Activated naive CD4-positive, alpha-beta T cell treated with anti-CD3 and anti-CD28 coated beads, Interleukin-2, amount 10 ng/mL, durations not matched to agents 7 days and 5 days (primary cell): ENCODE measurements at places on chromosomes 1 and 21.

DNA sequence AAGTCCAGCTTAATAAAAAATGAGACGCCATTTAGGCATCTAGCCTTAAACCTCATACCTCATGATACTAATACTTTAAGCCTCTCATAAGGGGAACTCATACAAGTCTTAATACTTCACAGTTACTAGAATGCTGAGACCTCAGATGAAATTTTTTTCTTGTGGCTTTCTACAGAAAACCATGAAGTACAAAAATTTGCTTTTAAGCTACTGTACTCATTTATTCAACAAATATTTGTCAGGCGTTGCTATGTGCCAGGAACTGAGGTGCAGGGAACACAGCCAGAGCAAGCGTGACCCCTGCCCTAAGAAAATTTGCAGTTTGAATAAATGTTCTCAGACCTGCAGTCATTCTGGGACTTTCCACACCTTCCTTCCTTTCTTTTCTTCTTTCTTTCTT is 150.6 kb downstream of the MRPL39 start:
- DNase-seq: no peak

DNA sequence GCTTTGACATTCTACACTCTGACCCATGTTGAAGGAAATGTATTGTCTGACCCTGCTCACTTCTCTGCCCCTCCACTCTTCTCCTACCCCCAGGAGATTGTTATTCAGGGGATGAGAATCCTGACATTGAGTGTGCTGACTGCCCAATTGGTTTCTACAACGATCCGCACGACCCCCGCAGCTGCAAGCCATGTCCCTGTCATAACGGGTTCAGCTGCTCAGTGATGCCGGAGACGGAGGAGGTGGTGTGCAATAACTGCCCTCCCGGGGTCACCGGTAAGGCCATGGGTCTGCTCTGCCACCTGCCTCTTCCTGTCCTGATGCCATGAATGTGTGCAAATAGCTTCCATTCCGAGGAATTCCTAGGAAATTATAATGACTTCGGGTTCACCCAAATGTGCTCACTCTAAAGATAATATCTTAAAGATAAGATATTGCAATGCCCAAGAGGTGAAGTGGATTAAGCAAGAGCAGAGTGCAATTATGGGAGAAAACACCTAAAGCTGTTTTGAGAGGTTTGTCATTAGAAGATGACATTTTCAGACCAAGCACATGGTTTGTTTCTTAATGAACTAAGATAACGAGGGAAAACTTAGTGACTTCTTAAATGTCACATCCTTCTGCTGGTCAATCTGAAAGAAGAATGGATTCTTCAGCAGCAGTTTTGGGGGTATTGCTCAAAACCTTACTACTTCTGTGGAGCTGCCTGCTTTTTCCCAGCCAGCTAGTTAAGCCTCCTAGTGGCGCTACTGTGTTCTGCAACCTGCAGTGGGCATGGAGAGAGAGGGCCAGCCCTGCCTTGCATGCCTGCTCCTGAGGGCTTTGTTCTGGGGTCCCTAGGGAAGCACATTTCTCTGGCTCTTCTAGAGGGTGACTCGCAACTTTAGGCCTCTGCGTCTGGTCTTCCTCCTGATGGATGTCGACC is 41.6 kb downstream of the LAMC2 start:
- DNase-seq: peak; percentile 60

GRCh38 chr1:16450863-16451481 is 10.4 kb downstream of the NECAP2 start:
- no peak for DNase-seq

- DNase-seq: no peak
These were observed 35.7 kb upstream of the GPR88 start for GRCh38 chr1:100502052-100502792.

GRCh38 chr1:39825432-39825941 is 36.8 kb upstream of the BMP8B start:
- no peak for DNase-seq

DNA sequence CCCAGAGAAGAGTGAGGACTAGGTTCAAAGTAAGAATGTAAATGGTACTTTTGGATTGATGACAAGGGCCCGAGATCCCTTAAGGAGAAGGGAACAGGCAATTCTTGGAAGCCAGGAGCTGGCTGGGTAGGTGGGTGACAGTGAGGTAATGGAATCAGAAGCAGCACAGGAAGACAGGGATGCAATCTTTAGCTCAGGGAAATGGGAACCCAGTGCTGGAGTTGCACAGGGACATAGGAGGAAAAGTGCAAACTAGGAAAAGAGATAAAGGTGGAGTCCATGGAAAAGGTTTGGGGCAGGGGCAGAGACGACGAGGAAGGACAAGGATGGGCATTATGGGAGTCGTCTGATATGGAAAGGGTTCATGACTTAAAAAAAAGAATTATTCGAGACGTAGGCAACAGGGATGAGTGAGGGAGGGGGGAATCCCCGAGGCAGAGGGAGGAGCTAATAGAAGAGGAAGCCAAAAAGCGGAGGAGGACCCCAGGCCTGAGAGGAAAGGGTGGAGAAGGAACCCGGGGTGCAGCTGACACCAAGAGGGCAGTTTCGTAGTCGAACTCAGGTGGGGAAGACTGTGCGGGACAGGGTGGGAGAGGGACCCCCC is 495 bp downstream of the PI4KB start:
- DNase-seq: peak; percentile 72

DNA sequence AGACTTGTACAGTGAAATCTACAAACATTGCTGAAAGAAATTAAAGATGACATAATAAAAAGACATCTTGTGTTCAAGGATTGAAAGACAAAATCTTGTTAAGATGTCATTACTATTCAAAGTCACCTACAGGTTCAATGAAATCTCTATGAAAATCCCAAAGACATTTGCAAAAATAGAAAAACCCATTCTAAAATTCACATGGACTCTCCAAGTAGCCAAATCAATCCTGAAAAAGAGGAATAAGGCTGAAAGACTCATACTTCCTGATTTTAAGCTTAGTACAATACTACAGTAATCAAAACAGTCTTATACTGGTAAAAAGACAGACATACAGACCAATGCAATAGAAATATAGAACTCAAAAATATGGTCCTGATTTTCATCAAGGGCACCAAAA is 78.6 kb downstream of the PCSK9 start:
- DNase-seq: no peak

- DNase-seq: no peak
These were observed 98.4 kb upstream of the GADD45A start for GRCh38 chr1:67586596-67586995.

DNA sequence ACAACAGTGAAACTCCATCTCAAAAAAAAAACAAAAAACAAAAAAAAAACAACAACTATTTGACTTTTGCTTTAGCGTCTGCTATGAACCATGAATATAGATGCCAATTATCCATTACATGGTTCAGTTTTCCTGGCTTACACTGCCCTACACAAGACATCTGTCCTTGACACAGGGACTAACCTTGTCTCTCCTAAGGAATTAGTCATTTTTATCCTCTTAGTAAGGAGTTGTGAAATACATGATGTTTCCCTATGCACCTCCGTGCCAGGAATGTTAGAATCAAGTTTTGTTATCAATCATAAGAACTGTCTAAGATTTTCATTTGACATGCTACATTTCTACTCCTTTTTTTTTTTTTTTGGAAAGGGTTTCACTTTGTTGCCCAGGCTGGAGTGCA is 241.8 kb downstream of the KIF26B start:
- no peak for DNase-seq

DNA sequence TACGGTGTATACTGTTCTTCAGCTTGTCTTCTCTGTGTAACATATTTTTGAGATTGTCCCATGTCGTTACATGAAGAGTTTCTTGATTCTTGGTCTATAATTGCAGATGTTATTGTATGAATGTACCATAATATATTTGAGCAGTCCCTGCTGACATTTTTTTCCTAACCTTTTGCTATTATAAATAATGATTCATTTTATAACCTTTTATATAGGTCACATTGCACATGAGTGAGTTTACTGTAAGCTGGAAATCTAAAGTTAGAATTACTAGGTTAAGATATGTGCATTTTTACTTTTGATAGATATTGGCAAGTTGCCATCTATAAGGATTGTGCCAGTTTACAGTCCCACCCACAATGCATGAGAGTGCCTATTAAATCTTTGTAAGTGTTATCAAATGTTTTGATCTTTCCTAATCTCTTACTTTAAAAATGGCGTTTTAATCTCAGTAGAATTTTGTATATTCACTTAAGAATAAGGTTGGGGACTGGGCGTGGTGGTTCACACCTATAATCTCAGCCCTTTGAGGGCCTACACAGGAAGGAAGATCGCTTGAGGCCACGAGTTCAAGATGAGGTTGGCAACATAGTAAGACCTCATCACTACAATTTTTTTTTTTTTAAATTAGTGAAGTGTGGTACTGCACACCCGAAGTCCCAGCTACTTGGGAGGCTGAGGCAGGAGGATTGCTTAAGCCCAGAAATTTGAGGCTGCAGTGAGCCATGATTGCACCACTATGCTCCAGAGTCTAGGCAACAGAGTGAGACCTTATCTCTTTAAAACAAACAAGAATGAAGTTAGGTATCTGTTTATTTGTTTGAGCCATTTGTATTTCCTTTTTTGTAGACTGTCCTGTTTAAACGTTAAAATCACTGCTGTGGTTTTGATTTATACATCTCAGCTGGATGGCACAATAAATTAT is 36.5 kb downstream of the ZMYM1 start:
- DNase-seq: no peak

GRCh38 chr21:44078411-44078981 is 28.7 kb upstream of the PWP2 start:
- no peak for DNase-seq
